ENCODE measurements at places on chromosomes 3 and 15. TPM values are rescaled to one million over a fixed set of nuclear protein-coding genes. Genes with fewer than 3 reads are reported as not detected.

DNA sequence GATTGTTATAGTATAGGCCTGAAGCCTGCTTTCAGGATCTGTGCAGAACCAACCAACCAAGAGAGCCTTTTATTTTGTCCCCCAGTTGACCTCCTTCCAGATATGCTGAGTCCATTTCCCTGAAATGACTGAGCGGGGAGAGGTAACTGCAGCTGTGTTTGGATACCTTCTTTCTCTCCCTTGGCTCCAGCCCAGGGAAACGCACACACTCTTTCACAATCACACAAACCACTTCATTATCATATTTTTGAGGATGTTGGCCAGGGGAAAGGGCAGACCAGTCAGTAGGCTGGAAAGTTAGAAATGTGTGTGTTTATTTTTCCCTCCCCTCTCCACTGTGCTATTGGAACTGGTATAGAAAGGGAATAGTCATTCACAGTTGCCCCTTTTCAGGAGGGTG, 417.7 kb upstream of the TBL1XR1 start:
- DNase-seq = no peak
- no peaks in the 10 kb centered on the region for H3K27me3 ChIP-seq
- peaks cover 7% of the 10 kb centered on the region for H3K4me1 ChIP-seq
- H3K4me3 ChIP-seq = no peak overlapping the region
- H3K36me3 ChIP-seq = no peaks in the 10 kb centered on the region
- H3K27ac ChIP-seq = no peak overlapping the region

- no peak for DNase-seq
- H3K4me3 ChIP-seq = no peak overlapping the region
These were observed 619.7 kb downstream of the FHIT start for GRCh38 chr3:60631509-60631908.

- no peaks in the 10 kb centered on the region for H3K4me1 ChIP-seq
- H3K36me3 ChIP-seq = no peaks in the 10 kb centered on the region
- no peaks in the 10 kb centered on the region for H3K27me3 ChIP-seq
These were observed 107.0 kb upstream of the LSAMP start for GRCh38 chr3:116552246-116552645.

- no peak for DNase-seq
- H3K4me1 ChIP-seq = peaks cover 3% of the 10 kb centered on the region
- no peak overlapping the region for H3K4me3 ChIP-seq
- no peak overlapping the region for H3K27ac ChIP-seq
These were observed 315.4 kb downstream of the LPP start for GRCh38 chr3:188469228-188469885.

DNA sequence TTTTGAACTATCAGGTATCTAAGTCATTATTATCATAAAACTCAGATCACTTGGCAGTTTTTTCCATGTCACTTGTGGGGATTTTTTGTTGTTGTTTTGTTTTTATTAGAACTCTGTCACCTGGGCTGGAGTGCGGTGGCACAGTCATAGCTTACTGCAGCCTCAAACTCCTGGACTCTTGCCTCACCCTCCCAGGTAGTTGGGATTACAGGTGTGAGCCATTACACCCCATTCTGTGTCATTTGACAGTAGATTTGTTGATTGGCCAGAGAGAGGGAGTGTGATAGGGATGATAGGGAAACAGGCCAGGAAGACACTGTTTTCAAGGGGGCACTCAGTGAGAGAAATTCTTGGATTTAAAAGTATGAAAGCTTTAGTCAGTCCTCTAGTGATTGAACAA, 54.7 kb upstream of the SCAANT1 start:
- peak overlapping the region; percentile 86 for H3K27ac ChIP-seq
- H3K4me1 ChIP-seq = peaks cover 61% of the 10 kb centered on the region
- H3K4me3 ChIP-seq = peak overlapping the region; percentile 56
- peaks cover 6% of the 10 kb centered on the region for H3K36me3 ChIP-seq
- no peaks in the 10 kb centered on the region for H3K27me3 ChIP-seq

DNA sequence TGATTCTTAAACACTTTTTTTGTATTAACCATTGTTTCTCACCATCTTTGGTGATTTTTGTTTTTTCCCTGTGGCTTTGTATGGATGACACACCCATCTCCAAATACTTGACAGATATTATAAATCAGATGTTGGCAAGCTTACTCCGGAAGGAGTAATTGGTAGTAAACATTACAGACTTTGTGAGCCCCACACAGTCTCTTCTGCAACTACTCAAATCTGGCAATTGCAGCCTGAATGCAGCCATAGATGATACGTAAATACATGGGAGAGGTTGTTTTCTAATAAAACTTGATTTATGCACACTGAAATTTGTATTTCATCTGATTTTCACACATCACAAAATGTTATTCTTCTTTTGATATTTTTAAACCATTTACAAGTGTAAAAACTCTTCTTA, 331.5 kb downstream of the ARPP21 start:
- DNase-seq = no peak
- peaks cover 2% of the 10 kb centered on the region for H3K27me3 ChIP-seq
- H3K4me1 ChIP-seq = no peaks in the 10 kb centered on the region
- no peaks in the 10 kb centered on the region for H3K36me3 ChIP-seq
- H3K27ac ChIP-seq = no peak overlapping the region

- peak overlapping the region; percentile 63 for H3K4me3 ChIP-seq
- no peak for DNase-seq
- H3K4me1 ChIP-seq = peaks cover 54% of the 10 kb centered on the region
- H3K36me3 ChIP-seq = peaks cover 37% of the 10 kb centered on the region
- H3K27ac ChIP-seq = peak overlapping the region; percentile 89
- H3K27me3 ChIP-seq = no peaks in the 10 kb centered on the region
These were observed 2.3 kb downstream of the SQOR start for GRCh38 chr15:45637141-45637540.

DNA sequence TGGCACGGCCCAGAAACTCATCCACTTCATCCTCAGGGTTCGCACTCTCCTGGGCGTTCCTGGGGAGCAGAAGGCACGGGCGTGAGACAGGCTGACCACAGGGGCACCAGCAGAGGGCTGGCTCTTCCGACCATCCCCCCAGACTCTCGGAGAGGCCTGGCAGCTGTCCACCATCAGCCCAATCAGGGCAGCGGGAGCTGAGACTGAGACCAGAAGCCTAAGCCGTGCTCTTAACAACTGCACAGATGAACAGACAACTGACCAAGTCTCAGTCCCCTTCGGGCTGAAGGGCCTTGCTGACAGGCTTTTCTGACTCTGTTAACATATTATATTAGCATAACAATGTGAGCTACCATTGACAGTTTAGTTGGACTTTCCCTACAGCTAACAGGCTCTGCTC, 118.0 kb downstream of the SEC22A start:
- no peak overlapping the region for H3K4me3 ChIP-seq
- H3K36me3 ChIP-seq = no peaks in the 10 kb centered on the region
- no peak overlapping the region for H3K27ac ChIP-seq
- H3K4me1 ChIP-seq = no peaks in the 10 kb centered on the region
- H3K27me3 ChIP-seq = no peaks in the 10 kb centered on the region
- no peak for DNase-seq

DNA sequence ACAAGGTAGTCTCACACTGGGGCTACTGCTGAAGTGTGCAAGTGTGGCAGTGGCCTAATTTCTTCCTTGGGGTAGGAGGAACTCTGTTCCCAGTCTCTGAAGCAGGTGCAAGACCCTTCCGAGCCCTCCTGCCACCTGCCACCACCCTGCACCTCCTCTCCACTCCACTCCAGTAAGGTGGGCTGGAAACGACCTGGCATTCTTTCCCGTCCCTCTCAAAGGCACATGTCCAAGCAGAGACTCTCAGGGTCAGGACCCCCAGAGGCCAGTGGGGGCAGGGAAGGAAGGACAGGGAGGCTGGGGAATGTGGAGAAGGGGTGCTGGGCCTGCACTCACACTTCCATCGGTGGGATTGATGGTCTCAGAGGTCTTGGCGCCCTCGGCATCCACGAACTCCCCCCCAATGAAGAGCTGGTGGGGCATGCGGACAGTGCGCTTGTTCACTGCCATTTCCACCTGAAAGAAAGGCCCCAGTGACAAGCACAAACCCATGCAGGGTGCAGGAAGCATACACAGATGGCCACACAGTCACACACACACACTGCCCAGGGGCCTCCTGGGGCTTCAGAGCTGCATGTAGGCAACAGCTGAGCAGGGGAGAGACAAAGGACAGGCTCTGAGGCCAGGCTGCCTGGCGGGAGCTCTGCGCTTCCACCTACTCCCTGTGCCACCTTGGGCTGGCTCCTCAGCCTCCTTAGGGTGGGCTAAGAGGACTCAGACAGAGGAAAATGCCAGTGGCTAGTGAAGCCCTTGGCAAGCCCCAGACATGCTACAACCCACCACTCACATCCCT, 43.8 kb downstream of the ALDH1L1 start:
- no peaks in the 10 kb centered on the region for H3K4me1 ChIP-seq
- H3K27ac ChIP-seq = no peak overlapping the region
- no peaks in the 10 kb centered on the region for H3K36me3 ChIP-seq

- H3K27ac ChIP-seq = no peak overlapping the region
- H3K27me3 ChIP-seq = no peaks in the 10 kb centered on the region
- H3K4me1 ChIP-seq = no peaks in the 10 kb centered on the region
- H3K36me3 ChIP-seq = no peaks in the 10 kb centered on the region
- no peak for DNase-seq
These were observed 21.0 kb upstream of the FNDC3B start for GRCh38 chr3:172018364-172018763.

DNA sequence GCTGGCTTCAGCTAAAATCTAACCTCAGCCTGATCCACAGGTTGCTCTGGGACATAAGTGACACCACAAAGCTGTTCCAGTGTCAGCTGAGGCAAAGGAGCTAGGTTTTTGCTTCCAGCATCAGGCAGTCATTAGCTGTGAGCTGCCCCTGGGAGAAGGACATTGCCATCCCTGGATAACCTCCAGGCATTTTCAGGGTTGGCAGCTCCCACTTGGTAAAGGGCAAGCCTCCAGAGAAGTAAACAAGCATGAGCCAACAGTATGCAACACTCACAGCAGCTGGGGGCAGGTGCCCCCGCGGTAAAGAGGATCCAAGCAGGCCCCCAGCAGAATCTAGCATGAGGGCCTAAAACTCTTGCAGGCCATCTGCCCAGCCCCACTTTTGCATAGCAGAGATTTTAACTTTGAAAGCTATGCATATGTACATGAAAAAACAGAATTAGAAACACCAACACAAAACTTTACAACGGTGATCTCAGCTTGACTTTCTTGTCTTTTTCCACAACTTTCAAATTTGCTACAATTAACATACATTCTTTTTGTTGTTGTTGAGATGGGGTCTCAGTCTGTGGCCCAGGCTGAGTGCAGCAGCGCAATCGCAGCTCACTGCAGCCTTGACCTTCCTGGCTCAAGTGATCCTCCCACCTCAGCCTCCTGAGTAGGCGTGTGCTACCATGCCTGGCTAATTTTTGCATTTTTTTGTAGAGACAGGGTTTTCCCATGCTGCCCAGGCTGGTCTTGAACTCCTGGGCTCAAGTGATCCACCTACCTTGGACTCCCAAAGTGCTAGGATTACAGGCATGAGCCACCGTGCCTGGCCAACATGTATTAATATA, 83.8 kb upstream of the TPM1 start:
- no peak overlapping the region for H3K4me3 ChIP-seq
- H3K4me1 ChIP-seq = no peaks in the 10 kb centered on the region
- no peak for DNase-seq

LINGO1 gene
- not detected for total RNA-seq

MAPKAPK3 gene
- 166 TPM for total RNA-seq

SHF gene
- total RNA-seq = 19.5 TPM

GOLGA6D gene
- not detected for total RNA-seq

IQCH gene
- total RNA-seq = 1.3 TPM
